ENCODE measurements at places on chromosomes 13 and 19.

GRCh38 chr19:43564800-43565199, 10.5 kb downstream of the XRCC1 start:
- DNase-seq, result no peak

DNA sequence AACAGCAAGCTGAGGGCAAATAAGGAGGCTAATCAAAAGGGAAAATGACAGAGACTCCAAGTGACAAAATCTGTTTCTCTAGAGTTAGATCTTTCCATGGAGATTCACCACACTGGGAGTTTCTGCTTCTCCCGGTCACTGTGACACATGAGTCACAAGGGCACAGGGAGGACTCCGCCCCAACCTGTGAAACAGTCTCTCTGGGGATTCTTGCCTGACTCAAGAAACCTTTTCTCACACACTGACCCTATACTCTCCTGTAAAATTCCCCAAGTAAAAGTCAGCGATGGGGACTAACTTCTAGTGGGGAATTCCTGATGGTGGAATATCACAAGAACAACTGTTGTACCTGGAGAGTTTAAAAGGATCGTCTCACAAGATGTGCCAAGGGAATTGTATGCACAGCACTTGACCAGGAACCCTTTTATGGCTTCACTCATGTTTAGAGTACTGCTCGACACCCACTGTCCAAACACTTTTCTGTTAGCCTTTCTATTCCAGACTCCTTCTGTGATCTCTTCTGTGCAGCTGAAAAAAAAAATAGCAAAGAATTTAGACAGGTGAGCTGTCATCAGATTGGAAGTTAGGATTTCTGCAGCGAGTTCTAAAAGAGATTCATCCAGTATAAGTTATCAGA, 46.8 kb upstream of the URAD start:
- no peak for DNase-seq

- no peak for DNase-seq
Observed at GRCh38 chr13:78770601-78771000, 111.6 kb upstream of the OBI1 start.

- no peak for DNase-seq
Observed at GRCh38 chr19:10544242-10544752, 593 bp downstream of the ATG4D start.

DNA sequence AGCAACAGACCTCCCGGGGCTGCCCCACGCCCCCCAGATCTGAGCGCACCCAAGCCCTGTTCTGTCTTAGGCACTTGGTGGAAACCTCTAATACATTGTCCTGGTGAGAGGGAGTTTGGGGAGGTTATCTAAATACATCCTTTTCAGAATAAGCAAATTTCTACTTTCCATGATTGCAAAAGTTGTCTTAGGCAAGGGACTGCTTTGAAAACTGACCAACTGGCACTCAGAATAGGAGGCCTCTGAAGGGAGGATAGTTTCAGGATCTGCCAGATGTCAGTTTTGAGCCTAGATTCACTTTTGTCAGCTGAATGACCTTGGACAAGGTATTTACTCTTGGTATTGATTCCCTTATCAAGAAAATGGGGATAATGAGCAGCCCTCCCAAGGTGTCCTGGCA, 11.8 kb downstream of the SERP2 start:
- DNase-seq, result no peak

All from NCI-H2081 (cell line).